Urothelium cell line (cell line): ENCODE measurements at places on chromosomes 1 and 21.

DNA sequence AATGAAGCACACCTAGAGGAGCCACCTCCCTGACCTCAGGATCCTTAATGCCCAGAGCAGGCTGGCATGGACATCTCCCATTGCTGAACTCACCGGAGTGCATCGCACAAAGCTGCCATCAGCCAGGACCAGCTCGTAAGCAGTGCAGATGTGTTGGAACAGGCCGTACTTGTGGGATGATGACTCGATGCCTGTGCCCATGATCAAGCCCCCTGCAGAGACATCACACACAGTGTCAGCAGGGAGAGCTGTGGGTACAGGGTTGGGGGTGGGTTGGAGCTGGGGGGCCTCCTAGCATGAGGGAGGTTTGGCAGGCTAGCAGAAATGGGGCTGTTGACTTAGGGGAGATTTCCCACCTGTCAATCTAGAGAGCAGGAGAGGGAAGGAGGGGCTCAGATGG is 12.0 kb downstream of the DHCR24 start:
- no peak for DNase-seq

DNA sequence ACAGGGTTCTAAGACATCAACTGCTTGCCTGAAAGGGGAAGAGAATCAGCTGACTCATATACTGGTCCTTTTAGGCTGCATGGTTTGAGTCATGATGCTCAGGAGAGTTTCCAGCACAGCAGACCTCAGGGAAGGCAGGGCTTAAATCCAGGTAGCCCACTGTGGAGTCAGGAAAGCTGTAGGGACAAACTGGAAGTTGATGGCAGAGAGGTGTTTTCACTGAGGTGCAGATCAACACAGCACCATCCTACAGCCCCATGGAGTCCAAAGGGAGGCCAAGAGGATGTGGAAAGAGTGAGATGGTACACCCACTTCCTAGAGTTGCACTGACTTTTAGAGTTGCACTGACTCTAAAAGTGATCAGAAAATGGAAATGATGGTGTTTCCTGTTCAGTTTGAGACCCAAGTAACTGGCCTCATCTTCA is 252.4 kb upstream of the DUSP10 start:
- DNase-seq, result no peak

DNA sequence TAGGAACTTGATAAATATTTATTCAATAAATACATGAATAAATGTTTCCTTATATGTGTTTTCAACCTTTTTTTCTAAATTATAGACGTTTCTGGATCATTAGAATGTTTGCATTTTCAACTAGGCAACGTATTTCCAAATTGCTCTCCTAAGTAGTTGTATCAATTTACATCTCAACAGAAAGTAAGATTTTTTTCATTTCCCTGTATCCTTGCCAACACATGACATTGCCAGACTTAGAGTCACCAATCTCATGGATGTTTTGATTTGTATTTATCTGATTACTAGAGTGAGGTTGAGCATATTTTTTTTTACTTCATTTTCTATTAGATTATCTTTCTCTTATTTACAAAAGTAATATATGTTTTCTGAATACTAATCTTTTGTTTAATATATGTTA is 22.2 kb upstream of the SMG7 start:
- no peak for DNase-seq

GRCh38 chr1:153687346-153688125 is 9.0 kb downstream of the NPR1 start:
- DNase-seq, result no peak

- DNase-seq, result no peak
Observed at GRCh38 chr1:160662910-160663309, 16.1 kb upstream of the SLAMF1 start.

GRCh38 chr1:200082329-200082728 is 54.8 kb downstream of the NR5A2 start:
- DNase-seq, result no peak

DNA sequence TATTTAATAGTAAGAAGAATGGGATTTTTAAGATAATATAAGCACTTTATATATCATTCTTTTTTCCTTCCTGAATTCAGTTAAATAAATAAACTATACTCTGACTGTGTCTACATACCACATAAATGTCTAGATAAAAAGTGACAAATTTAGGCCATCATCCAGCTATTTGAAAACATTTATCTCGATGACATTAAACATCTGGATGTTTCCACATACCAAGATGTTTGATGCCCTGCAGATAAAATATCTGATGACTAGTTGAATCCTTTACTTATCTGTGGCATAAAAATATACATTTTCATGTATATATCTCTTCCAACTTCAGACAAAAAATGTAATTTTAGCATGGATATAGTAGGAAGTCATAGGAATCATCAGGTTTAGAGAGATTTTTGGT is 348.3 kb downstream of the DPYD start:
- no peak for DNase-seq

- no peak for DNase-seq
Observed at GRCh38 chr1:8590721-8591351, 226.6 kb downstream of the RERE start.

DNA sequence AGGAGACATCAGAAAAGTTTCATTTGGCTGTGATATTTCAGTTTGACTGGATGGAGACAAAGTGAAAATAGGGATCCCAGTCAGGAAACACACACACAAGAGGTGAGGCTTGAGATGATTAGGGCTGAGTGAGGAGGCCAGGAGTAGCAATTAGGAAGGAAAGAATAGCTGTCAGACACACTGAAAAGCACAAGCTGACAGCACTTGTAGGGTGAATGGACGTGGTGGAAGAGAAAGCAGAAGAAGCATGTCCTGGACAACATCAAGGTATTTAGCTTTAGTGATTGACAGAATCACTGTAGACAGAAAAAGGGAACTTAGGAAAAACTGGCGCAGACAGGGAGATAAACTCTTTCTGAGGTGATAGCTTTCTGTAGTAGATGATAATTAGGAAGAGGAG is 347.7 kb downstream of the TGFB2 start:
- DNase-seq, result no peak

DNA sequence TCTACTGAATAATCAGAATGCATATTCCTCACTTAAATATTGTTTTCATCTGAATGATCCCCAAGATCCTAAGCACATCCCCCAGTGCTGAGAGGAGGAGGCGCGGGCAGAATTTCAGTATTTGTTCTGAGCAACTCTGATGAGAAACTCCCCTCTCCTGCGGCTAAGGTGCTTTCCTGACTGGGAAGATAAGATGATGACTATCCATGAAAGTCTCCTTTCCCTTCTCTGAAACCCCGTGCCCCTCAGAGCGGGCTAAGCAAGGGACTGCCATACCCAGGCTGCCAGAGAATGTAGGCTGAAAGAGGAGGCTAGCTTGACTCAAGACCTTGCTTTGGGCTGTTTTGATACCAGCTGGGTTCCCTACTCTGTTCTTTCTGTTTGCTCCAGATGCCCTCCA is 39.7 kb upstream of the IPO9 start:
- no peak for DNase-seq

- no peak for DNase-seq
Observed at GRCh38 chr1:18549906-18550305, 69.2 kb downstream of the KLHDC7A start.

DNA sequence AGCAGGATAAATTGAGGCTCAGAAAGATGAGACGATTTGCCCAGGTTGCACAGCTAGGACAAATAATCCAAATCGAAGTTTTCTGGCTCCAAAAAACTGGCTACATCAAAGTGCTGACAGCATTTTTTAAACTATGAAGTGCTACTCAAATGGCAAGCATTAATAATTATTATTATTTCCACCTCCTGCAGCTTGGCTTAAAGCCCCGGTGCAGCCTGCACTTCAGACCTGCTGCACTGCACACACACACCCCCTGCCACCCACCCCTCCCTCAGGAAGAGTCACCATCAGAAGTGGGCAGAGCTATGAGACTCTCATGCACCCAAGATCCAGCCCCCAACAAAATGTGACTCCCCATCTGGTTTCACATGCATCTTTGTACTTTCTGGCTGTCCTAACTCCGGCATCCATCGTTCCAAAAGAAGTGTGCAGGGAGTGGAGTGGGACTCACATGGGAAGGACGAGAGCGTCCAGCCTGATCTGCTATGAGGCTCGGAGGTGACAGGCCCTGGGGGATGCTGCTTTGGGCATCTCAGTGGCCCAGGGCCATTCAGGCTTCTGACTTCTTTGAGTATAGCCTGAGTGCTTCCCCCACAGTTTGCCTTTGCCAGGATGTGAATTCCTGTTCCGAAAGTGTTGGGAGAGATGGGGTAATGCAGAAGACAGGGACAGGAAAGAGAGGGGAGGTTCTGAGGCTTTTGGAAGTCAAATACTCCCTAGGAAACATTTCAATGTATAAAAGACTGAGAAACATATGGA is 65.0 kb upstream of the FAM20B start:
- no peak for DNase-seq

DNA sequence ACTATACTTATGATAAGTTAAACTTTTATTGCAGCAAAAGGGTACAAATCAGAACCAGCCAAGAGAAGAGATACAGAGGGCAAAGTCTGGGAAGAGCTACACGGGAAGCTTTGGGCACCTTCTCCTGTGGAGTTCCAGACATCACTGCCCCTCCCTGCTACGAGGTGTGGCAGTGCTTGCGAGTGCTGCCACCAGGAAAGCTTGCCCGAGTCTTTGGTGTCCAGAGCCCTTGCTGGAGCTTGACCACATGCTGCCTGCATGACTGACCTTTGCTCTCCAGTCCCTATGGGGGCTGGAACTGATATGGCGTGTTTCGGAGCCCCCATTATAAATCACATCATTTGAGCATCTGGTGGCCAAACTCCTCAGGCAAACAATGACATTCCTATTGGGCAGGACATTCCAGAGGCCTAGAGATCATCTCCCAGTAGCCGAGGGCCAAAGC is 23.4 kb downstream of the PLEKHO1 start:
- no peak for DNase-seq

GRCh38 chr1:186967656-186968394 is 139.1 kb downstream of the PLA2G4A start:
- peak; percentile 6 for DNase-seq

DNA sequence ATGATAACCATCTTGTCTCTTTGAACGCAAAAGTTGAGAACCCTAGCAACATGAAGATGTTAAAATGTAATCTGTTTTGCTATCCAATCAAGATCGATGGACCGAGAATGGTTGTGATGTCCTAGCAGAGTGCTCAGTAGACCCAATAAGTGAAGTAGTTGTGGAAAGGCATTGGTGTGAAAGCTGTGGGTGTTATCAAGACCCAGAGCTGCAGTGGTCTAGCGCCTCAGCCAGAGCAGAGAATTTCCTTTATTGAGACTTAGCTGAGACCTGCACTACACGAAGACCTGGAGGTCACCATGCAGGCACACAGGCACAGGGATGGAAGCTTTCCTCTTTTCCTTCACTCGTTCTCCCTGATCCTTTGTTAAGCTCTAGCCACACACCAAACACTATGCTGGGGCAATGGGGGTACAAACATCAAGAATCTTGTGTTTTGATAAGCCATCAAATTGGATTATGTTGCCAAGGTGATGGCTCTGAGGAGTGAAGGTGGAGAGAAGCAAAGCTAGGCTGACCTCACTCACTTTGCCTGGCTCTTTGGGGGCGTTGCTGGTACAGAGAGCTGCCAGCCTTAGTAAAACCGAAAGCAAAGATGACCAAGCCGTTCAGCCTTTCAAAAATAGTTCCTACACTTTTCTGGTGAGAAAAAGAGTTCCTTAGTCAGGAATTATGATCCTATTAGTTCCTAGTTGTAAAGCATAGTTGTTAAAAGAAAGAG is 24.1 kb downstream of the METTL13 start:
- DNase-seq, result no peak

DNA sequence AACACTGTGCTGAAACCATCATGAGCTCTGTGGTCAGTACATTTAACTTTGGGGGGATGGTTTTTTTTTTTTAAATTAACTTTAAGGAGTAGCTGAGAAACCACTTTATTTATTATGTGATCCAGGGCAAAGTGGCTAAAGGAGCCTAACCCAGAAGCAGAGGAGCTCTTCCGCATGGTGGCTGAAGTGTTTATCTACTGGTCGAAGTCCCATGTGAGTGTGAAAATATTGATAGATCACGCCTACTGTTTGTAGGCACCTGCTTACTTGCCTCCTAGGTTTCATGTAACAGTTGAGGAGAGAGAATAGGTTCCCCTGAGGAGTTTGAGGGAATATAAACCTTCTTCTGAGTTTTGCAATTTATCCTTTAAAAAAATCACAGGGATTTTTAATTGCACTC is 181.4 kb downstream of the ZP4 start:
- DNase-seq, result no peak

- peak; percentile 5 for DNase-seq
Observed at GRCh38 chr21:37582590-37582989, 216.0 kb downstream of the DYRK1A start.

DNA sequence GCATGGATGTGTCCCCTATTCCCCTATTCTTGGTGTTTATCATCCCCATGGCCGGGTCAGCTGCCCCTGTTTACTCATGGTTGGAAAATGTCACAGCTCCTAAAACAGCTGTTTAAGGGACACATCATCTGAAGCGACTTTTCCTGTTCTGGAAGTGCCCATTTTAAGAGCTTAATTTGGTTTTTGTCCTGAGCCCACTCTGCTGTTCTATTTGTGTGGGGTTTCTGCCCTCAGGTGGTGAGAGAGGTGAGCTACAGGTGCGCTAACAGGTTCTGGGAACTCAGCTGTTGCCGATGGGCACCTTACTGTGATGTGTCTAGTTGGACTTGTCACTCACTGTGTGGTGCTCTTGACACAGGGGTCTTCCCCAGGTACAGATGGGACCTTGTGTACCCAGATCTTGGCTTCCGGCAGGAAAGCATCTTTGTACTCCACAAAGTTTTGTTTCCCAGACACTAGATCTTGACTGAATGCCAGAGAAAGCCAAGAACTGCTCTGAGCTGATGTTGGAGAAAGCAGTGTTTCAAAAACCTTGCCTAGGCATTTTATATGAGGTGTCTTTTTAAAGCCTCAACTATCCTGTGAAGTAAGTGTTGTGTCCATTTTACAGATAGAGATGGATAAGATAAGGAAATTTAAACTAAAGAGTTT is 59.0 kb upstream of the CD1D start:
- peak; percentile 65 for DNase-seq

GRCh38 chr1:200527670-200528069 is 92.9 kb downstream of the KIF14 start:
- no peak for DNase-seq

DNA sequence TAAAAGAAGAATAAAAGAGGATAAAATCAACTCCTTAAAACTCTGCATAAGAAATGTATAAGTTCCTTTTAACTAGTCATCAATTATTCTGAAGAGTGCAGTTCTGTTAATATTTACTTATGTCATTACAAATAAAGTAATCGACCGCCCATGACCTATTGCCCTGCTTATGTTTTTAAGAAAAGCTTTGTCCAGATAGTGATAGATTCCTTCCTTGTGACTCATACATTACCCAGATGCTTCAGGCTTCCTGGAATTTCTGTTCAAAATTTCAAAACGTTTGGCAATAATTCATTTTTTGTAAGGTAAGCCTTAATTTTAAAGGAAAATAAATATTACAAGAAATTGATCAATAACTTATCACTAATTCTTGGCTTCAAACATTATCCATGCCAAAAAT is 918.2 kb upstream of the ADGRL2 start:
- peak; percentile 36 for DNase-seq

DNA sequence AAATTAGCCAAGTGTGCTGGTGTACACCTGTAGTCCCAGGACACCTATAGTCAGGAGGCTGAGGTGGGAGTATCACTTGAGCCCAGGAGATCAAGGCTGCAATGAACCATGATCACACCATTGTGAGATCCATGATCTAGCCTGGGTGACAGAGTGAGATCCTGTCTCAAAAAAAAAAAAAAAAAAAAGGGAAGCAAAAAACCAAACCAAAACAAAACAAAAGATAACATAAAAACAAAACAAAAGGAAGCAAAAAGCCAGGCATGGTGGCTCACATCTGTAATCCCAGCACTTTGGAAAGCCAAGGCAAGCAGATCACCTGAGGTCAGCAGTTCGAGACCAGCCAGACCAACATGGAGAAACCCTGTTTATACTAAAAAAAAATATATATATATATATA is 9.4 kb upstream of the AKR1A1 start:
- no peak for DNase-seq

GRCh38 chr1:195664628-195665027 is 943.6 kb downstream of the KCNT2 start:
- DNase-seq, result peak; percentile 2
